Activated T-helper 17 cell treated with anti-CD3 and anti-CD28 coated beads, Interleukin-2, amount 50 U/mL, for 72 hours (primary cell): ENCODE measurements at places on chromosomes 16 and 17. TPM values are rescaled to one million over a fixed set of nuclear protein-coding genes. Genes with fewer than 3 reads are reported as not detected.

MNT gene
- total RNA-seq = 33.2 TPM

RPL13 gene
- total RNA-seq = 3,154 TPM

CFAP119 gene
- 2.9 TPM for total RNA-seq

AOC3 gene
- 3.0 TPM for total RNA-seq

C16orf96 gene
- total RNA-seq = not detected
